ENCODE measurements at places on chromosomes 1 and 21.

DNA sequence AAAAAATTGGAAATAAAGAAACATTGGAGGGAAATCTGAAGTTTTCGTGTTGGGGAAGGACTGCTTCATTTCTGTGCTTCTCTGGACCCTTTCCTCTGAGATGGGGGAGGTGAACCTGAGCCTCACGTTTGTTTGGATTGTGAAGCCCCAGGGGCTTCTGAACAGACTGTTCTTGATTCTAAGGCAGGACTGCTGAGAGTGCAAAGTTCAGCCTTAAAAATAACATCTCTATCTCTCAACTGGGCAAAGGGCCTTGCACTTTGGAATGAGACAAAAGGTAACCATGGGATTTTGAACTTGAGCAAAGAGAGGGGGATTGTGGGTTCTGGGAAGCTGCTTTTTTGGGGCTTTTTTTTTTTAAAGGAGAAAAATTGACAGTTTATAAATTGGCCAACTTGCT, 45.0 kb downstream of the GPR88 start:
- no peak for DNase-seq

GRCh38 chr1:155011437-155012025, 8.9 kb downstream of the ZBTB7B start:
- no peak for DNase-seq

DNA sequence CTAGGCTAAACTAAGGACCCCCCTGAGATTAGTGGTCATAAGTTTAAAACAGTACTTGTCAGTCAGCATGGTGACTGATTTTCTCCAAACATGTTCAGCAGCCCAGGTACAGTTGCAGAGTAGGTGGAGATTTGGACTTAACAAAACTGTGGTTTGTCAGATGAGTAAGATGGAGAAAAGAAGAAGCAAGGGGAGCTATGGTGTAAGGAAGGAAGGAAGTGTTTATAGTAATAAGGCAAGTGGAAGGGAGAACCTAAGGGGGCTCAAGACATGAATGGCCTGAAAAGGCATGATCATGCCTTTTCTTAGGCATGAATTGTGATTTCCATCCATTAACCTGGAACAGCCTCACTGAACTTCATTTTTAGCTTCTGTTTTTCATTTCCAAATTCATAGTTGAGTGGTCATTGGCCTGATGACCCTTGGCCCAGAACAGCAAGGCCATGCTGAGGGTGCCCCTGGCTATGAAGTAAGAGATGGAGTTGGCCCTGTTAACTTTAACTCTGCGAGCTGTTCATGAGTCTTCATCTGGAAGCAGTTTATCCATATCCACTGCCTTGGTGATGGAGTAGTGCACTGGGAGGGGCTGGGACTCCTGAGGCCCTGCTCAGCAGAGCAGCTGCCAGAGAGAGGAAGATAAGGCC, 60.7 kb downstream of the LRRC8D start:
- no peak for DNase-seq

GRCh38 chr1:186193224-186193623, 181.8 kb downstream of the TPR start:
- DNase-seq = no peak

DNA sequence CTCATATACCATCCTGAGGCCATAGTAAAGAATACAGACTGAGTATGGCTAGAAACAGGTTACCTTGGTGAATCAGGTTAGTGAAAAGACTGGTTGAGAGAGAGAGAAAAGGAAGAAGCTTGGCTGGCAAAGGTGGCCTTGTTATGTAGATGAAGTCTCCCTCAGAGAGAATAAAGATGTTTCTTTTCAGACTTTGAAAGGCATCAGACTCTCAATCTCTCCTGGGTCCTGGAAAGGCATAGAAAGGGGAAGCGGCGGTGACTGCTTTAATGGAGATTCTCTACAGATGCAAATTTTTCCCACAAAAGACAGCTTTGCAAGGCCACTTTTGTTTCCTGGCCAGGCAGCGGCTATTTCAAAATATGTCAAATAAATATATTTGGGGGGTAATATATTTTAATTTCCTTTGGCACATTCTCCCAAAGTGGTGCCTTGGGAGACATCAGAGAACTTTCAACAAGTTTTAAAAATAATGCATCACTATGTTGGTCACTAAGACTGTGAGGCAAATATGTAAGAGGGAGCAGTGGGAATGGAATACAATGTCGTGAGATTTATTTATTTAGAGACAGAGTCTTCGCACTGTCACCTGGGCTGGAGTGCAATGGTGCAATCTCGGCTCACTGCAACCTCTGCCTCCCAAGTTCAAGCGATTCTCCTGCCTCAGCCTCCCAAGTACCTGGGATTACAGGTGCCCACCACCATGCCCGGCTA, 46.1 kb downstream of the NPHS2 start:
- no peak for DNase-seq

GRCh38 chr1:43716559-43717281, 9.4 kb downstream of the ST3GAL3 start:
- no peak for DNase-seq
